ENCODE measurements at places on chromosomes 5 and 9.

DNA sequence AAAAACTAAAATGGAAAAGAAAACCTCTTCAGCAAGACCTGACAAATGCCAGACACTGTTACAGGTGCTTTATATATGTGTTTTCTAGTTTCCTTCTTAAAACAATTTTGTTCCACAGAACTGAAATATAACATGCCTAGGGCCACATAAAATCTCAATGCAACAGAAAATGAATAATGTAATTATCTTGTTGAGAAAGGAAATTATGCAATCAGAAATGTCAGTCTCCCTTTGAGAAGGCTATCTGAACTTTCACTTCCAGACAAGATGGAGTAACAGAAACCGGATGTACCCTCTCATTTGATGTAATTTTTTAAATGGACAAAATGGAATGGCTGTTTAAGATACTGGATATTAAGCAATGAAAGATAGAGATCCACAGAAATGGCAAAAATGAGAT, 79.2 kb downstream of the AGTPBP1 start:
- DNase-seq: no peak

DNA sequence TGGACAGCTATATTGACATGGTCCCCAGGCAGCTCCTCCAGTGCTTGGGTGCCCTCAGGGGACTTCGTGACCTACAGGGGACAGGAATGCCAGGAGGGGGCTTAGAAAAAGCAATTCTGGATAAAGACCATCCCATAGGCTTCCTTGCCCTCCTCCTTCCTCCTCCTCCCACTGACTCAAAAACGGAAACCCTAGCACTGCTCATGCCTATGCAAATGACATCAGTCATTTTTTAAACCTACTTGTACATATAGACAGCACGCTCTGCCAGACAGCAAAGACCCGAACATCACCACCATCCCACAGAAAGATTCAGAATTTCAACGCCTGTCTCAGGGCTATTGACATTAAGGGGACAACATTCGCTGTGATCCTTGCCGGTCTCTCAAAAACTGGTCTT, 11.0 kb downstream of the IGFBPL1 start:
- no peak for DNase-seq

- no peak for DNase-seq
Measured at GRCh38 chr5:87243161-87243844, 24.4 kb upstream of the RASA1 start.

DNA sequence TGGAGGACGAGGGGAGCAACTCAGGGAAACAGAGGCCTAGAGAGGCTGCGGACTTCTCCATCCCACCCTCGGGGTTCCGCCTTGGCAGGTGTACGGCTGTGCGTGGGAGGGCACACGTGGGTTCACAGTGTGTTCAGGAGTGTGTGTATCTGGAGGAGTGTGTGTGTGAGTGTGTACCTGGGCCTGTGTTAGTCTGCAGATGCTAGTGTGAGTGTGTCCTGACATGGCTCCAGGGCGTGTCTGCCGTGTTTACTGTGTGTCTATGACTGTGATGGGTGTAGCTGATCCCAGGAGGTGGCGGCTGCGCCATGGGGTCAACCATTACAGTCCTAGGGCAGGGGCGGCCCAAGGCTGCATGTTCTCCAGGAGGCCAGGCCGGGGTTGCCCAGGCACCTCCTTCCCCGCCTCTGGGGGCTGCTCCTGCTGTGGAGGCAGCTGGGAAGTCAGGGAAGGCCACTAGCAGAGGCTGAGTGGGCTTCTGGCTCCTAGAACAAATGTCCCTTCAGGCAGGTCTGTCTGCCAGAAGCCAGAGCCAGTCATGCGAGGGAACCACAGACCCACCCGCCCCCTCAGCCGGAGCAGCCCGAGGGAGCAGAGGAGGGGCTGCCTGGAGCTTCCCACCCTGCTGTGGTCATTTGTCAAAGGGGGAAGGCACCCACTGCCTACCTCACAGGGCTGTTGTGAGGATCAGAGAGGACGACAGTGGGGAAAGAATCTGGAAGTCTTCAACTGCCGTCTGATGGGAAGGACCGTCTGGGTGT, 21.4 kb downstream of the CRB2 start:
- DNase-seq: no peak

Data from nucleus accumbens (tissue), 56 donors.